ENCODE measurements at places on chromosomes 1 and 21. TPM values are rescaled to one million over a fixed set of nuclear protein-coding genes. Genes with fewer than 3 reads are reported as not detected.

GRCh38 chr1:232676307-232676706 lies 46.4 kb upstream of the SIPA1L2 start:
- no peak for DNase-seq

GRCh38 chr1:159900755-159901360 lies 893 bp upstream of the CFAP45 start:
- DNase-seq = no peak

DNA sequence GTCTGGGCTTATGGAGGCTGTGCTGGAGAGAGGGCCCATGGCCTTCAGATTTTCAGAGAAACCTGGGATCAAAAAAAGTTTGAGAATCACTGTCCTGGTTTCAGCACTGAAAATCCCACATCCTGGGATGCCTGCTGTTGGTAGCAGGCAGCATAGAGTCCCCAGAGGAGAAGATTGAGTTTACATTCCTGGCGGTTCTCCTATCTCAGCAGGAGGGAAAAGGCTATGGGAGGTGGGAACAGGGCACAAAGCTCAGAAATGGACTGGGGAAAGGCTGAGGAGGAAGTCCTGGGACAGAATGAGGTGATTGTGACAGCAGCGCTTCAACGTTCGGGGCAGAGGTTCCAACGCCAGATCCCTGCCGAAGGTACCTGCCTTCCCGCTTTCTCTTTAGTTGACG lies 103.4 kb downstream of the ETS2 start:
- DNase-seq = no peak

GRCh38 chr1:54754486-54755285 lies 9.6 kb downstream of the PARS2 start:
- DNase-seq = no peak

GRCh38 chr1:6517435-6517851 lies 26.0 kb upstream of the PLEKHG5 start:
- no peak for DNase-seq

DNA sequence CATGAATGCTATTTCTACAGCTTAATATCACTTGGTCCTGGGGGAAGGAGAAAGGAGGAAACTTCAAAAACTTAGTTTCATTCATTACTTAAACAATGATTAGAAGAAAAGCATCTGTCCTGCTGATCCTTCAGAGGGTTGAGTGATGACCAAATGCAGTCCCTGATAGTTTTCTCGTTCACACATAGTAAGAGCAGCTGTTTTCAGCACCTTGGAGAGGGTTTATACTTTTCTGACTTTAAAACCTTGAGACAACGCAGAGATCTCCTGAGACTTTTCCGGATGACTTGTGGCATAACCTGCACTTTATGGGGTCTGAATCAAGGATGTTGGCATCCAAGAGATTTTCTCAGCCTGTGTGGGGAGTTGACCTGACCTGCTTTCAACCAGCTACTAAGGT lies 94.0 kb upstream of the KCND3 start:
- peak; percentile 32 for DNase-seq

GRCh38 chr1:180754453-180754852 lies 122.6 kb downstream of the XPR1 start:
- DNase-seq = no peak

- no peak for DNase-seq
These were observed 21.7 kb downstream of the CACNA1S start for GRCh38 chr1:201090541-201090940.

- no peak for DNase-seq
These were observed 141.5 kb downstream of the KAZN start for GRCh38 chr1:14740016-14740415.

- DNase-seq = peak; percentile 42
These were observed 14.3 kb downstream of the SMG5 start for GRCh38 chr1:156268336-156268735.

DNA sequence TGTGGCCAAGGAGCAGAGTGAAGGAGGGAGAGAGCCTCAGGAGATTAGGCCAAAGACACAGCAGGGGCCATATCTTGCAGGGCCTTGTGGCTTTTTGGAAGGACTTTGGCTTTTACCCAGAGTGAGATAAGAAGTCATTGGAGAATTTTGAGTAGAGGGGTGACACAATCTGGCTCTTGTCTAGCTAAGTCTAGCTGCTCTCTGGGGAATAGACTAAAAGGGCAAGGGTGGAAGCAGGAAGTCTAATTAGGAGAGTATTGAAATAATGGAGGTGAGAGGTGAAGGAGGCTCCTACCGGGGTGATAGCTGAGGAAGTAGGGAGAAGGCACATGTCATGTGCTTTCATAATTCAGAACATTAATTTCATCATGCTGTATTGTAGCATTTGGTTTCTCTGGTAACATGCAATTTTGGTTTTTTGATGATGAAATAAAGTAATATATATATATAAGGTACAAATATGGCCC lies 34.3 kb upstream of the KCNA3 start:
- no peak for DNase-seq

GRCh38 chr21:44374601-44375280 lies 21.3 kb downstream of the TRPM2 start:
- no peak for DNase-seq

DNA sequence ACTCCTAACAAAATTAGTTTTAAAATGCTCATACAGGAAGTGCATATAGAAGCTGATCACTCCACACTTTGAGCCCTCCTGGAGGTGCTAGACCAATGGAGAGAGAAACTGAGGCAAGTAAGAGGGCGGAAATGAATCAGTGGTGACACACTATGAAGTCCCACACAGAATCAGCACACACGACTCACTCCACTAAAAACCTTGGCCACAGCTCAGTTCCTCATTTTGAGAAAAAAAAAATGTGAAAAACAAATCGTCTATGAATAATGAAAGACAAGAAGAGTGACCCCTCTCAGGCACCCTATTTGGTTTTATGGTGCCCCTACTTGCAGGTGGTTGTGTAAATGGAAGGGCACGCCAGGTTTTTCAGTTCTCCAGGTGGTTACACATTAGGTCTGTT lies 675.1 kb upstream of the BRINP3 start:
- no peak for DNase-seq

DNA sequence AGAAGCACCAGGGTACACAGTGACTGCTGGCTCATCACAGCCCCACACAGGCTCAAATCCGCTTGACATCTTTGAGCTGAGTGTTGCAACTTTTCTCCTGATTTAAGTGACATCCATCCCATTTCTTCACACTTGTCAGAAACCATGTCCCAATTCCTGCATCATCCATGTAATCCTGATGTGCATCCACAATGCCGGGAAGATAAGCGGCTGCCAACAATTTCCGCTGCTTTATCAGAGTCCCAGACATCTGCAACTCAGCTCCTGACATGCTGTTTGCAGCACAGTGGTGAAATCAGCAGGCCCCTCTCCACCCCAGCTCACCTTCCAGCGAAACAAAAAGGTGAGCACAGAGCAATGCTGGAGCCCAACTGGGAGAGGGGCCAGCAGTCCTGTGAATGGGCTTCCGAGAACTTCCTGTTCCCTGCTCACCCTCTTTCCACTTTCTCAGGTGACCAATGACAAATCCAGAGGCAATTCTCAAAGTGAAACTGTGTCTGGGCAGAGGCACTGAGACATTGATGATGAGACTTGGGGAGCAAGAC lies 581.0 kb downstream of the AJAP1 start:
- DNase-seq = no peak

DNA sequence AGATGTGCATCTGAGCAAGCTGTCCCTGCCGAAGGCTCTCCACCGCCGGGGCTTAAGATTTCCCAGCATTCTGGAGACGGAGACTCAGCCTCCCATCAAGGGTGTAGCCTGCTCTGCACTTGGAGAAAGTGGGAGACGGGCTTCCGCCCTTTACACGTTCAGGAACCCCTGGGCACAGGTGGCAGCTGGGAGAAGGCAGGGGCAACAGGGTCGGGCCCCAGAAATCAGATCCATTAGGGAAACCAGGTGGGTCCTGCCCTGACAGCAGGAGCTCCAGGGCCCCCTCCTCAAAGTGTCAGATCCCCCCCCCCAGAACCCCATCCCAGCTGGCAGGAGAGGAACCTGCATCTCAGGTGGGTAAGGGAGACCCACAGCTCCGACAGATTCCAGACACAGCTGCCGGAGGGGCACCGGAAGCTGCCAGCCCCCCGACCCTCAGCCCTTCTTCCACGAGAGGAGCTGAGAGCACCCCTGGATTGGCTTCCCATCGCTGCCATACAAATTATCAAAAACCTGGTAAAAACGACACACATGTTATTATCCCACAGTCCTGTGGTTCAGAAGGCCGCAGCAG lies 236.6 kb downstream of the NPHP4 start:
- no peak for DNase-seq

- no peak for DNase-seq
These were observed 39.6 kb downstream of the ATG4C start for GRCh38 chr1:62823556-62823955.

- no peak for DNase-seq
These were observed 22.3 kb upstream of the MOB3C start for GRCh38 chr1:46638921-46639320.

DNA sequence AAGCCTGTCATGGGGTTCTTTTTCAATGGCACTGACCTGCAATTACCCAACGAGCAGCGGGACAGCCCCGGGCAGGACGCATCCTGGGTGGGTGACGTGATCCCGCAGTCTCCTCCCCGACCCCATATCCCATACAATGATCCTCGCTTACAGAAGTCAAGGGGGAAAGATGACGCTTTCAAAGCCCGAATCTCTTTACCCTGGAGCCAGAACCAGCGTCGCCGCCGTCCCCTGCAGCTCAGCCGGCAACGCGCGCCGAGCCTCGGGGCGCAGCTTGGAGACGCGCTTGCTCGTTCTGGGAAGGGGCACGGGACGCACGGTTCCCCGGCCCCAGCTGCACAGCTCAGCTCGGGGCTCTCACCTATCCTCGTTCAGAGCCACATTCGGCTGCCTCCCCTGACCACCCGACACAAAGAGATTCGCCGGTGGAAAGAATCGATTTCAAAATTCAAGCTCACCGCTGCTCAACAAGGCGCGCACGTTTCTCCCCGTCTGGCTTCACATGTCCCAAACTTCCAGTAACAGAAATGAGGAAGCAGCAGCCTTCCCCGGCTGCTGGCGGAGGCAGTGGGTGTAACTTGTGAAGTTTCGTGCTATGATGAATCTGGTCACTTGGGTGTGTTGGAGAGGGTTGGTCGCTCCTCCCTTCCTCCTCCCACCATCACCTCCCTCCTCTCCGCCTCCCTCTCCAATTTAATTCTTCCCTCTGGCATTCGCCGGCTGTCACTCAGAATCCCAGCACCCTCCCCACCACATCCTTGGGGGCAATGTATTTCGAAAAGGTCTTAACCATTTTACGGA lies at the start of gene TIAM1:
TIAM1 (minus strand) TSS at position 582 of the 801 bp plus-strand sequence. CDS start 77,289 bp downstream, outside the sequence.
- no peak for DNase-seq

- peak; percentile 60 for DNase-seq
These were observed 229.5 kb downstream of the TOMM20 start for GRCh38 chr1:234899041-234899729.

DNA sequence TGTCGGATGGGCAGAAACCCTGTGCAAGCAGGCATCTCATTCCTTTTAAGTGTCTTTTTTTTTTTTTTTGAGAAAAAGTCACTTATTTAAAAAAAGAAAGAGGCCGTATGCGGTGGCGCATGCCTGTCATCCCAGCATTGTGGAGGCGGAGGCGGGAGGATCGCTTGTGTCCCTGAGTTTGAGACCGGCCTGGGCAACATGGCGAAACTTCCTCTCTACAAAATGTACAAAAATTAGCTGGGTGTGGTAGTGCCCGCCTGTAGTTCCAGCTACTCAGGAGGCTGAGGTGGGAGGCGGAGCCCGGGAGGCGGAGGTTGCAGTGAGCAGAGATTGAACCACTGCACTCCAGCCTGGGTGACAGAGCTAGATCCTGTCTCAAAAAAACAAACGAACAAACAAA lies 1.7 kb downstream of the GPR137B start:
- DNase-seq = no peak

- no peak for DNase-seq
These were observed 17.9 kb downstream of the C1orf167 start for GRCh38 chr1:11779715-11780379.

- DNase-seq = no peak
These were observed 33.6 kb downstream of the SLC37A1 start for GRCh38 chr21:42547001-42547905.

DNA sequence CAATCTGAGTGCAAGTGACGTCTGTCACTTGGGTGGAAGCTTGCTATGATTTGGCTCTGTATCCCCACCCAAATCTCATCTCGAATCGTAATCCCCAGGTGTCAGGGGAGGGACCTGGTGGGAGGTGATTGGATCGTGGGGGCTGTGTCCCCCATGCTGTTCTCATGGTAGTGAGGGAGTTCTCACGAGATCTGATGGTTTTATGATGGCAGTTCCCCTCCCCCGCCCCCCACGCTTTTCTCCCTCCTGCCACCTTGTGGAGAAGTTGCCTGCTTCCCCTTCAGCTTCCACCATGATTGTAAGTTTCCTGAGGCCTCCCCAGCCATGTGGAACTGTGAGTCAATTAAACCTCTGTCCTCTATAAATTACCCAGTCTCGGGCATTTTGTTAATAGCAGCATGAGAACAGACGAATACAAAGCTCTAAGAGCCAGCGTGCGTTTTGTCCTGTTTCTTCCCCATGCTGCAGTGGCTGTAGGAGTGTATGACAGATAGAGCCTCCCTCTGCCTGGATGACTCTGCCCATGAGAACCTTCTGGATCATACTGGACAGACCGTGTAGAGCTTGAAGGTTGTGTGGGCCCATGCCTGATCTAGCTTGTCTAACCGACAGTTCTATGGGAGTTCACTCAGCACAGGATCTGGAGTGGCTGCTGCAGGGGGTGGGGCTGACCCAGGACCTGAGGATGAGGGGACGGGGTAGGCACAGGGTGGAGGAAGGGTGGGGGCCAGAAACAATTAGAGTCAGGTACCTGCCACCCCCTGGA lies 139.7 kb upstream of the ERRFI1 start:
- no peak for DNase-seq

GRCh38 chr1:185559684-185560331 lies 174.4 kb upstream of the HMCN1 start:
- peak; percentile 54 for DNase-seq

- no peak for DNase-seq
These were observed 254.4 kb downstream of the FAM72C start for GRCh38 chr1:143717434-143717833.

- no peak for DNase-seq
These were observed 24.1 kb downstream of the TNNT2 start for GRCh38 chr1:201353186-201353940.

DNA sequence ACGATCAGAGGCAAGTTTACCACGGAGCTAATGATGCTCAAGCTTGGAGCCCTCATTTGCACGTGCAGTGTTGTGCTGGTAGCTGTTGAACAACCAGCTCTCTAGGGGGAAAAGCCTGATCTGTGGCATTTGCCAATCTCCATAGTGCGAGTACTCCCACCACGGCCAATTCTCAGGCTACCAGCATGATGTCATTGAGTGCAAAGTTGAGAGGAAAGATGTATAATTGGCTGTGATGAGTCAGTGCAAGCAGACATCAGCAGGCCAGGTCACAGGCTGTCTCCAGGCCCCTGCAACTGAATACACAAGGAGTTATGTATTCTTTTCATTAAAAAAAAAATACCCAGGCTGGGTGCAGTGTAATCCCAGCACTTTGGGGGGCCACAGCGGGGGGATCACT lies 233.1 kb upstream of the VAMP3 start:
- peak; percentile 42 for DNase-seq

- no peak for DNase-seq
These were observed 407.4 kb downstream of the NTNG1 start for GRCh38 chr1:107548276-107548675.

Gene OLIG2
- not detected for total RNA-seq

Gene DTL
- 4.0 TPM for total RNA-seq

Gene G0S2
- total RNA-seq = 0.20 TPM

Gene IL19
- total RNA-seq = not detected

Gene FAM151A
- not detected for total RNA-seq

Gene RUNX1
- total RNA-seq = 0.20 TPM

Gene COL8A2
- total RNA-seq = 1.6 TPM

Gene SH2D1B
- not detected for total RNA-seq

Gene GPR157
- total RNA-seq = 2.6 TPM

Gene C21orf58
- 2.0 TPM for total RNA-seq

Gene DIO1
- not detected for total RNA-seq

All from lung microvascular endothelial cell (primary cell).